ENCODE measurements at places on chromosomes 16 and 17.
A peak's percentile ranks its signal among the peaks of the same experiment; 100 is the strongest.

- peak; percentile 48 for DNase-seq
These were observed 179.1 kb upstream of the CACNG5 start for GRCh38 chr17:66655861-66656260.

DNA sequence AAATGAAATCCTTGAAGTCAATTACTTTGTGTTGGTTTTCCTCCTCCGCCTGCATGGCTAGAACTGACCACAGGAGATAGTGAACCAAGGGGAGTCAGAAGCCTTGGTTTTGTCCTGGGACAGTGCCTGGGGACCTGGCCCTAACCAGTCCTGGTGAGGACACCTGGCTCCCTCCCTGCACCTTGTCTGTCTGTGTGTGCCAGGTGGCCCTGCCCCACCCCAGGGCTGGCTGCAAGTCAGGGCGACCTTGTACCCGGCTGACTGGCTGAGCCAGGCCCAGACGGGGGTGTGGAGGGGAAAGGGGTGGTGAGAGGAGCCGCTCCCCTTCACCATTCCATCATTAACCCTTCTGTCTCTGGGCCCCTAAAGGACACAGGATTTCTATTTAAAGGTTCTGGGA, 3.4 kb downstream of the RAPGEFL1 start:
- no peak for DNase-seq

DNA sequence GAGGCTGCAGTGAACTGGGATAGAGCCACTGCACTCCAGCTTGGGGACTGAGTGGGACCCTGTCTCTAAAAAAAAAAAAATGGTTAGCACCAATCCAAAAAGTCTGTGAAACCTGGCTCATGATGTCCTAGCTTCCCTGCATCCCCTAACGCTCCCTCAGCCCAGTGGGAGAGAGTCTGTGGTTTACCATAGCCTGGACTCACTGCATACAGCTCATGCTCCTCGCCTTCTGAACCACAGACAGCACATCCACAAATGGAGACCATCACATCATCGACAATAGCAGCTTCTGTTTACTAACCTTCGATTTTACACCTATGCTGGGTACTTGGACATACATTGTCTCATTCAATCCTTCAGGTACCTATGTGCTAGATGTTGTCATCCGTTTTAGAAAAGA, 43.6 kb downstream of the NLRC5 start:
- no peak for DNase-seq

DNA sequence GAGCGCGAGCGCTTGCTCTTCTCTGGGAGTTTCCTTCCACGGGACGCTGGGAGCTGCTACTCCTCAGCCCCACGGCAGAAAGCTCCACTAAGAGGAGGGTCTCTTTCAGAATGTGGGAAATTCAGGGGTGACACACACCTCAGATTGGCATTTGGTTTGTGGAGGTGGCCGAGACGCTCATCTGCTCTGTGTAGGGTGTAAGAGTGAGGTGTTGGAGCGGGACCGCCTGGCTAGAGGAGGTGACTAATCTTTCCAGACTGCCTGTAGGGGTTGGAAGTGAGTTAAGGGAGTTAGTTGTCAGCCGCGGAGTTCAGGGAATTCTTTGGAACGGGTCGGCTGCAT, 735 bp downstream of the PSMD11 start:
- peak; percentile 16 for DNase-seq

GRCh38 chr16:2489581-2489980, 14.7 kb downstream of the TBC1D24 start:
- no peak for DNase-seq

DNA sequence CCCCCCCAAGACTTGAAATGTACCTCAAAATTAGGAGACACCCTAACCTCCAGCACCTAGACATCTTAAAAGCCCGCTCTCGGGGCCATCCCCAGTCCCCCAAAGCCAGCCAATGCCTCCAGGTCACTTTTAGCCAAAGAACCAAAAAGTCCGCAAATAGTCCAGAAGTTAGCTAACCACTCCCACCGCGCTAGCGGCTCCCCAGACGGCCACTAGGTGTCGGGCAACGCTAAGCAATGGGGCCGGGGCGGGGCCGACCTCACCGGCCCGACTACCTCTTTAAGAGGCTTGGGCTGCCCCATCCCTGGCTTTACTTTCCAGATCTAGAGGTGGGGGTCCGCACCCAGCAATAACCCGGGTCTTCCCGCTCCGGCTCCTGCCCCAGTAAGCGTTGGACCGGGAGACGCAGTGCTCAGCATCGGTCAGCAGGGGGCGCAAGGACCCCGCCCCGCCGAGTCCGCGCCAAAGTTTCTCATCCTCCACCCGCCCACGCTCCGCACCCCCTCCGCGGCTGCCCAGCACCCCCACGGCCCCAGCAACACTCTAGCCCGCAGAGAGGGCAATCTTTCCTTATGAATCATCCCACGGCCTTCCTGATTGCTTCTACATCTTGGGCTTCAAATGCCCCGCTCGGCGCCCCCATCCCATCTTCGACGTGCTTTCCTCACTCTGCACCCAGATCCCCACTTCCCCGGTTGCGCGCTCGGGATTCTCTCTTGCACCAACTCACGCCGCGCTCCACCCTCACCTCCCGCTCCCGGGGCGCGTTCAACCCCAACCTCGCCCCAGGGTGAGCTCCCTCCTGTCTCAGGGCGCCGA, 765 bp downstream of the COL1A1 start:
- peak; percentile 68 for DNase-seq

DNA sequence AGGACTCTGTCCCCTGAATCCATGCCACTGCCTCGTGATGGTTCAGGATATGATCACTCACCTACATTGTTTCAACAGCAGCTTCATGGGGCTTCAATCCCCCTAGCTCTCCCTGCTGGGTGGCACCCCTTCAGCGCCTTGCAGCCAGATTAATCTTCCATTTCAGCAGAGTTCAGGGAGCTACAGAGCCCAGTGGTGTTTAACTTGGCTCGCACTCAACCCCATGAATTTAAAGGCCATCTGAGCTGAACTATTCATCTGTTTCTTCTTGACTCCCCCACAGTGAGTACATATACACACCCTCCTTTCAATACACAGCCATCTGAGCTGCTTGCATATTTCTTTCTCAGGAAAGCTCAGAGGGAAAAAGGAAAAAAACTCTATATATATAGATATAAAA, 202.8 kb upstream of the C16orf82 start:
- DNase-seq = no peak

DNA sequence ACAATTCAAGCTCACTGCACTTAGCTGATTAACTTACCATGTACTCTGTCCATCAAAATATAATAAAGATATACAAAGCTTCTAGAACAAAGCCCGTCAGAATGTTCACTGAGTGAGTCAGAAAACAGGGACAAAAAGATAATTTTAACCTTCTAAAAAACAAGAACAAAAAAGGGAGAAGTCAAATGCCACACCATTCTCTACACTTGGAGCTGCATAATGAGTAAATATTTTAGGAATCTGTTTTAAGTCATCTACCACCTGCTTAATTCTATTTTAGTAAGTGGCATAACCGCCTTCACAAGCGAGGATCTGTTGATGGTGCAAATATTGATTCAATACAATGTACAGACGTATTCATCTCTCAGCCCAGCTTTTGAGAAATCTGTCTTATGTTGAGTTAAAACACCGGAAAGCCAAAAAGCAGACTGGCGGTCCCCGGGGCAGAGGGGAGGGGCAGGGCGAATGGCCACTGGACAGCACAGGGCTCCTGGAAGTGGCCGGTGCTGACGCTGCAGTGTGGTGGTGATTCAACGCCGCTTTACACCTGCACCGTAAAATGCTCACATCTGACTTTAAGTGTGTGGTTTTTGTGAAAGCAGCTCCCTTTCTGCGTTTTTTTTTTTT, 20.1 kb downstream of the RAB40B start:
- no peak for DNase-seq

DNA sequence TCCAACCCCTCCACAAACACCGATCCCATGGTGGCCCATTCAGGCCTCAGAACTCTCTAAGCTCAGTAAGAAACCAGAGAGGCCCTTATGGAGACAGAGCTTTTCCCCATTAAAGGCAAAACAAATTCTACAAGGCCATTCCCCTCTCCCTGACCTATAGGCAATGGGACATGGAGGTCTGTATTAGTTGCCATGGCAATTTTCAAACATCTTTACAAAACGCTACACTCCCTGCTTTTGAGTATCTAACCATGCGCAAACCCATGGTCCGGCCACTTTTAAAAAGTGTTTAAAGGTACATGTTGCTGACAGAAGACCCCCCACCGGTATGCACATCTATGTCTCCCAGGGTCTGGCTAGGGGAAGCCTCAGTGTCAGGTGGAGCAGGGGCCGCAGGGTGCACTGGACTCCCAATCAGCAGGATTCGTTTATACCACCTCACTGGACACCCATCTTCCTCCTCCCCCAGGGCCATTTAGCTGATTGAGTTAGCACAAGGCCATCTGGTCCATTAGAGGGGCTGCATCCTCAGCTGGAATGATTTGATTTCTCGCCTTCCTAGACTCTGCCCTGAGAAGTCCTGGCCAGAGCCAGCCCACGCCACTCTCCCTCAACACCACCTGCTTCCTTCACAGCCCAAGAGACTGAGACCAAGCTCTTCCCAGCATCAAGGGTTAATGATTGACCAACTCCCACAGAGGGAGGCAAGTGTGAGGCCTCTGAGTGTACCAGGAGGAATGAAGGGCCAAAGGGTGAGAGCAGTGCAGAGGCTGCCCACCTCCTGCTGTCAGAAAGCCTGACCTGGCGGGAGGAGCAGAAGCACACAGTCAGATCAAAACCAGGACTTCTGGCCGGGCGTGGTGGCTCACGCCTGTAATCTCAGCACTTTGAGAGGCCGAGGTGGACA, 10.9 kb downstream of the ACLY start:
- no peak for DNase-seq

DNA sequence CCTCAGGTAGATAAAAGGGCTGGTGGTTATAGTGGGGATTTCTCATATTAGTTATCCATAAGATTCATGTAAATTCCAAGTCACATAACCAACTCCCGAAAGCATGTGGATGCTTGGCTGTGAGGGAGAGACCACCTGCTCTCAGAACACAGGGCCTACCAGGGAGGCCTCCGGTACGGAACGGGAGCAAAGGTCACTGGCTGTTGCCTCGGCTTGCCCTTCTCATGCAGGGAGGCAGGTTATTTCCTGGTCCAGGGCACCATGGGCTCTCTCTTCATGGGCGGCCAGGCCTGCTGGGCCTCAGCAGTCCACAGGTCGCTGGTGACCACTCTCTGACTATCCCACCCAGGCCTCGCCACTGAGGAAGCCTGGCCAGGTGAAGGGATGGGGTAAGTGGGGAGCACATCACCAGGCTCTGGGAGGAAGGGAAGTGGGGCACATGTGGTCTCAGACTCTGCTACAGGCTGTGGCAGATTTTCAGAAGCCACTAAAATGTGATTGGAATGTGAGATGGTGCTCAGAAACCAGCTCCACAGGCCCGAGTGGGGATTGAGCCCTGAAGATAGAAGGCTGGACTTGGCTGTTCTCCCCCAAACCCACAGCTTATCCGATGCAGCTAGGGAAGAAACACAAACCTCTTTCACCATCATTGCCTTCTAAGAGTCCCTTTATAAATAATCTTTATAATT, 45.4 kb downstream of the HNF1B start:
- DNase-seq = no peak

DNA sequence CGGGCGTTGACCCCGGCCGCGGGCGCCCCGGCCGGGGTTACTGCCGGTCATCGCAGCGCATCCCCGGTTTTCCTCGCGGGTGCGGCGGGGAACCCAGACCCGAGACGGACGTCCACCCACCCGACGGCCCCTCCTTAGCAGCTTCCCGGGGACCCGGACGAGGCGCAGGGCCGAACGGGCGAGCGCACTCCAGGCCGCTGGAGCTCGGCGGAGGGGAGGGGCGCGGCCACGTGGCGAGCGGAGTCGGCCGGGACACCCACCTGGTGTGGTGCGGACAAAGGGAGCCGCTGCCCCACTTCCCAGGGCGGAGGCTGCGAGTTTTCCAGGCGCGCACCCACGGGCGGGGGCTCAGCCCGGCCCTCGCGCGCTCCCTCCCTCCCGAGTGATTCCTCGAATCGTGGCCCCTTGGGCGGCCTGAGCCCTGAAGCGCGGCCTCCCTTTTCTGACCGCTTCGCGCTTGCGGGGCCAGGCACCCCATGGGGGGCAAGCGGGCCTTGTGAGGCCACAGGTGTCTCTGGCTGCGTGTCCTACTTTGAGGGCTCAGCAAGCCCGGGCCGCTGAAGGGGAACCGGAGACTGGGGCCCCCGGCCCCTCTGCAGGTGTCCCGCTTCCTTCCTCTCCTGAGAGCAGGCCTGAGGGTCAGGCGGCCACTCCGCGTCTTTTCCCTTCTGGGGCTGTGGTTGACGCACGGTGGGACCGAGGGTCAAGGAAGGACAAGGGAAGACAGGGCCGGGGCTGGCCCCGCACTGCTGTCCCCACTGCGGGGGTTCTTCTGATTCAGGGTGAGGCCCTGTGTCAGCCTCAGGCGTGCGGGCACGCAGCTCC, 1.1 kb upstream of the FASN start:
- no peak for DNase-seq

DNA sequence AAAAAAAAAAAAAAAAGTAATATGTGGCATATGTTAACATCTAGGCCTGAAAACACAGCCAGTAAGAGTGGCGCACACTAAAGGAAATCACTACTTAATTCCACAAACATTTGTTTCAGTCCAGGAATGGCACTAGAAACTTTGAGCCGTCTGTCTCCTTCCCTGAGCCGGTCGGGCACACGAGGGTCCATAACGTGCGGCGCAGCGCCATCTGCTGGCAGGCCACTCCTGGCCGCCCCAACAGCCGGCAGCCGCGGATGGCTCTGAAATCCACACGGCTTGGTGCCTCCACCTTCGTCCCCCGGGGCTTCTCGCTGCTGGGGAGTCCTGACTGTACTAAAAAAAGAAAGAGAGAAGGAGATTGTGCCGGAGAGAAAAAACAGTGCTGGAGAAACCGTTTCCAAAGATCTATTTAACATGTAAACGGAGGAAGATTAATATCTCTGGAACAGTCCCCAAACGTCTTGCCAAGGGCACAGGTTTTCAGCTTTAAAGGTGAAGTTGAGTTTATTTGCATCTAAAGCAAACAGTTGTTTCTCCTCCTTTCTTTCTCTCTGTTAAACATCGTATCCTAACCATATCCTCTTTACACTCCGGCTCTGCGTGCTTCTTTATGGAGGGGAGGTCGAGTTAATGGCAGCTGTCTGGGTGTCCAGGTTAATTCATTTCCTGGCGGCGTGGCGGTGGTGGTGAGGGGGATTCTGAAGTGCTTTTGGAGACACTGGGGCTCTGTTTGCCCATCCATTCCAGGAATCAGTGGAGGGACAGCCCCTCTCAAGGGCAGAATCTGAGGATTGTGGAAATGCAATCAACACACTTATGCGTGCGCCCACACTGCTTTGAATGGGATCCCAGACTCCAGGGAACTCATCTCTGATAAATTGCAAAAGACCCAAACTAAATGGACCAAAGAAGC, 611.3 kb upstream of the SALL1 start:
- DNase-seq = no peak

- DNase-seq = no peak
These were observed 6.9 kb downstream of the C17orf75 start for GRCh38 chr17:32335046-32335445.

- peak; percentile 18 for DNase-seq
These were observed 30.1 kb downstream of the VAC14 start for GRCh38 chr16:70770626-70771552.

DNA sequence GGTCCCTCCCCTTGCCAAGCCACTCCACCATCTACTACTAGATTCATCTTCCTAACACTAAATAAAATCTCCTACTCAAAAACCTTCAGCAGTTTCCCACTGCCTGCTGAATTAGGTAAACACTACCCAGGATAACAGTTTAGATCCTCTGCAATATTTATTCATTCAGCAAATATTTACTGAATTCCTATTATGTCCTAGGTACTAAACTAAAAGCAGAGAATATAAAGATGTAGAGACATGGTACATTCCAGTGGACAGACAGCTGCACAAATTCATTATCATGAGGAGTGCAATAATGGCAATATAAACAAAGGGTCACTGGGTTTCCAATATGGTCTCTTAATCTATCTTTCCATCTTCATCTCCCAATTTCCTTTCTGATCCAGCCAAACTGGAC, 30.7 kb upstream of the HOXB13 start:
- DNase-seq = no peak

- DNase-seq = no peak
These were observed 21.9 kb downstream of the PRKAR1A start for GRCh38 chr17:68533887-68534694.
